ENCODE measurements at places on chromosomes 2 and 18.

DNA sequence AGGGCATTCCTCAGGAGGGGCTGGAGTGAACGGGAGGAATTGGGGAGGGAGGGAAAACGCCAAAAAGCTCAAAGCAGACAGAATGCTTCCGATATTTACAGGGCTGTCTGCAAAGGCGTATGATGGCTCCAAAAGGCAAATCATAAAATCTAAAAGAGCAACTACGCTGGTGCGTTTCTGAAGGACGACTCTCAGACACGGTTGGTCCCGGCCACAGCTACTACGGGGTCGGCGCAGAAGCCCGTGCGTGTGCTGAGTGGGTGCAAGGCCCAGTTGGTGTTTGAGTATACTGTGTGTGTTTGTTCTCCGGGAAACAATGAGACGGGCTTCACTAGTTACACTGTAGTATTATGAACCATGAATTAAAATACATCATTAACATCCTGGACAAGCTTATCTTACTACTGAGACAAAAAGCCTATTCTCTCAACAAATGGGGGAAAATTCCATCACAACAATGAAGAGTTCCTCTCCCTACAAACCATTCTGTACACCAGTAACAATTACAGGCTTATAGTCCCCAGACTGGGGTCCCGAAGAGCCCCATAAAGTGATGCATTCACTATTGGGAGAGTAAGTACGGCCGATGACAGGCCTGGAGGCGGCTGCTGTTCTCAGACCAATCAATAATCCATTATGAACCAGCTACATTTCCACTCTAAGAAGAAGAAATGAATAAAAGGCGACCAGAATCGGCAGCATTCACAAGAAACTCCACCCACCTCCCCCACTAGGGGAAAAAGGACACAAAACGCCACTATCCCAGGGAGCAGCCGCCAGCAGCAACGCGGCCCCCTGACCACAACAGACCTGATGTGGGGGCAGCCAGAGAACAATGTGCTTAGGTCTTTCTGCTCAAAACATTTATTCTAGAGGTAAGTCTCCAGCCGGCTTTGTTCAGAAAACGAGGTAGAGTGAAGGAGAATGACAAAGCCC lies 43.4 kb downstream of the ZNF516 start:
- DNase-seq = no peak

- DNase-seq = no peak
These were observed 443 bp downstream of the CPSF3 start for GRCh38 chr2:9423922-9424272.

DNA sequence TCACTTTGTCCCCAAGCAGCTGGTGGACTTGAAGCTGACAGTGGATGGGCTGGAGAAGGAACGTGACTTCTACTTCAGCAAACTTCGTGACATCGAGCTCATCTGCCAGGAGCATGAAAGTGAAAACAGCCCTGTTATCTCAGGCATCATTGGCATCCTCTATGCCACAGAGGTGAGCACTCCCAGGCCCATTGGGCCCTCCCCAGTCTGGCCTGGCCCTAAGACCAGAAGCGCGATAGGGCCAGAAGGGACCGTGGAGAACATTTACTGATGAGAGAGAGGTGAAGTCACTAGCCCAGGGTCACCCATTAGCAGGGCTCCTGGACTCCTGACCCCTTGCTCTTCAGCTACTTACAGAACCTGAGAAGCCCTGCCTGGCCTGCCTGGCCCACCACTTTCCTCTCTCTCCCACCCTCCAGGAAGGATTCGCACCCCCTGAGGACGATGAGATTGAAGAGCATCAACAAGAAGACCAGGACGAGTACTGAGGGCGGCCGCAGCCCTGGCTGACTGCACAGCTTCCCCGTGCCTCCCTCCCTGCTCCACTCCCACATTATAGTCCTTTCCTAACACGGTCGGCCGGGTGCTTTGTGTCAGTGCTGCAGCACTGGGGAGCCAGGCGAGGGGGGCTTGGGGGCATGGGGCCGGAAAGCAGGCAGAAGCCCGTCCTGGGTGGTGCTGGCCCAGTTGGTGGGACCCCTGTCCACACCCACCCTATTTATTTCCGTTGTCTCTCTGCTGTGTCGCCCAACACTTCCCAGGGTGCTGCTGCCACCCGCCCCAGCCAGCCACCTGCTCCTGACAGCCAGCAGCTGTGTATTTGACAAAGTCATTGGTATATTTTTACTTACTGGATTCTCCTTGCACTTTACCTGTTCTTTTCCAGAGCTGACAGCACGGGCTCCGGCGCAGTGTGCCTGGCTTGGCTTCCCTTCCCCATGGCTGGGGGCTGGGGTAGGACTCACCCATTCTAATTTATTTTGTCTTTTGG lies 6.6 kb upstream of the TMEM214 start:
- DNase-seq = no peak

DNA sequence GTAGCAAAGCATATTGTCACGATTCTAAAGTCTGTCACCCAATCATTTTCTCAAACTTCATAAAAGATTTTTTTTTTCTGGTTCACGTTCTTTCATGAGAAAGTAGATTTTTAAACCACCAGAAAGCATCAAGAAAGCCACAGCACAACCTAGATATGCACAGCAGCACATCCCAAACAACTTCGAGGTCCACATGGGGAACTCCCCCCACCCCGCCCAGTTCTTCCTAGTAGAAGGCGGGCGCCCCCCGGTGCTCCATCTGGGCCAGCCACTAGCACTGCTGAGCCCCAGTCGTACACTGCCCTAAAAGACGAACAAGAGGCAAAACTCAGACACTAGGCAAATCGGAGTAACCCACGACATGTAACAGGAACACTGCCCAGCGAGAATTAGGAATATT lies 15.5 kb downstream of the HDLBP start:
- DNase-seq = no peak

DNA sequence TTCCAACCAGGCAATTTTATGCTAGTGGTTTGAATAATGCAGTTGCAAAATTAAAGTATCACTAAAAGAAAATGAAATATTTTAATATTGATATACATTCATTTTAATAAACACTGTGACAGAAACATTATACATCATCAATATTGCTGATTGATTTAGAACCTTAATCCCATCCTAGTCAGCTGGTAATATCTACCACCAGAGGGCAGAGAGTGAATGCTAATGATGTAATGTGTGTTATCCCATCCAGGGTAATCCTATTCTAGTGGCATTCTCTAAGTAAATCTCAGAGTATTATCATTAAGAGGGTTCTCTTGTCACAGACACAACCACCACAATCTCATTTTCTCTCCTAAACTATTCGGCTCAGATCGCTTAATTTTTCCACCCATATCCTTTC lies 477.4 kb downstream of the CPS1 start:
- no peak for DNase-seq

Measured in HCEC 1CT (cell line).